ENCODE measurements at places on chromosomes 4 and X. TPM values are rescaled to one million over a fixed set of nuclear protein-coding genes. Genes with fewer than 3 reads are reported as not detected.

The SLC4A4 gene
- 0.86 TPM for total RNA-seq

The GAGE12C gene
- total RNA-seq, result not detected

The ASB9 gene
- 0.91 TPM for total RNA-seq

The NEXMIF gene
- total RNA-seq, result not detected

The GYPB gene
- total RNA-seq, result not detected

The SATL1 gene
- not detected for total RNA-seq

The USP17L30 gene
- not detected for total RNA-seq

The ADH5 gene
- 153 TPM for total RNA-seq

The RBMXL3 gene
- not detected for total RNA-seq

The SHROOM2 gene
- total RNA-seq, result 8.6 TPM

The SCML1 gene
- total RNA-seq, result 6.7 TPM

The EVC gene
- 23.0 TPM for total RNA-seq

The STPG2 gene
- total RNA-seq, result not detected

The USP51 gene
- 0.38 TPM for total RNA-seq

The SOX3 gene
- total RNA-seq, result not detected

The MTNR1A gene
- not detected for total RNA-seq

The GUF1 gene
- total RNA-seq, result 17.3 TPM

The IQSEC2 gene
- 11.1 TPM for total RNA-seq

The SSX4 gene
- total RNA-seq, result not detected

The ITIH6 gene
- not detected for total RNA-seq

The MBTPS2 gene
- total RNA-seq, result 6.7 TPM

The FGA gene
- not detected for total RNA-seq

The AWAT2 gene
- not detected for total RNA-seq

The PRR32 gene
- not detected for total RNA-seq

The LUZP4 gene
- not detected for total RNA-seq

The VSIG4 gene
- not detected for total RNA-seq

The DOK7 gene
- 1.9 TPM for total RNA-seq

The CTAG1A gene
- total RNA-seq, result not detected

The KCNE5 gene
- not detected for total RNA-seq
